ENCODE measurements at places on chromosomes 3 and 15.

DNA sequence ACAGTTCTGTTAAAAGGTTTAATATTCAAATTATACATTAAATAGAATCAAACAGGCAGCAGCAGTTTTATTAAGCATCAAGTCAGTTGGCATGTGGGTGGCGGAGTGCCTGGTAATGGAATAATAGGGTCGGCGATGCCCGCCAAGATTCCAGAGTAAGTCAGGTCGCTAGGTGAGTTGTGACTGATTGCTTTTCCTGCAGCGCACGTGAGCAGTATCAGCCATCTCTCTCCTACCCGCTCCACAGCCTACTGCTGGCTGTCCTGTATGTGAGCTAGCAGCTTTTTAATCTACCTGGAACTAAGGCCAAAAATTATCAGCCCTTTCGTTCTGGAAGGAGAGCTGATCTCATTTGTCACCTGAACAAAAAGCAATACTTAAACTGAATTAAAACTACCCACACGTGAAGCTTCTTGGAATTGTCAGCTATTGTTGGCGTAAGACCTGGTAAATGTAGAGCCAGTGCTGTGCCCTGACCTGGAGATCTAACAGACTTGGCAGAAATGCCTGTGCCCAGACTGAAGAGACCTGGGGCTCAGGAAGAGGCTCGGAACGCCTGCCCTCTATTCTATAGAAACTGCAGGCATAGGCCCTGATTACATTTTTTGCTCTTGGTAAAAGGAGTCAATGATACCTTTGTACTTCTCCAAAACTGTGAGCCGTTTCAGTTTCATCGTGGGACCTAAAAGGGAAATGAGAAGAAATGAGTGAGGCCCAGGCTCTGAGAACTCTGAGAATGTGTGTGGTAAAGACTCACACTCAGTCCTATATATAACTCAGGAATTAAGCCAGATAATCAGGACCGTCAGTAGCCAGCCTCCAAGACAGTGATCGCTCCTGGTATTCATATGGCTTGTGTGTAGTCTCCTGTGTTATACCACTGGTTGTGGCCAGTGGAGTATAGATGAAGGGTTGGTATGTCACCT lies 21.9 kb downstream of the IDH3A start:
- DNase-seq, result no peak

- DNase-seq, result no peak
These were observed 112.1 kb upstream of the ICE2 start for GRCh38 chr15:60590935-60591495.

DNA sequence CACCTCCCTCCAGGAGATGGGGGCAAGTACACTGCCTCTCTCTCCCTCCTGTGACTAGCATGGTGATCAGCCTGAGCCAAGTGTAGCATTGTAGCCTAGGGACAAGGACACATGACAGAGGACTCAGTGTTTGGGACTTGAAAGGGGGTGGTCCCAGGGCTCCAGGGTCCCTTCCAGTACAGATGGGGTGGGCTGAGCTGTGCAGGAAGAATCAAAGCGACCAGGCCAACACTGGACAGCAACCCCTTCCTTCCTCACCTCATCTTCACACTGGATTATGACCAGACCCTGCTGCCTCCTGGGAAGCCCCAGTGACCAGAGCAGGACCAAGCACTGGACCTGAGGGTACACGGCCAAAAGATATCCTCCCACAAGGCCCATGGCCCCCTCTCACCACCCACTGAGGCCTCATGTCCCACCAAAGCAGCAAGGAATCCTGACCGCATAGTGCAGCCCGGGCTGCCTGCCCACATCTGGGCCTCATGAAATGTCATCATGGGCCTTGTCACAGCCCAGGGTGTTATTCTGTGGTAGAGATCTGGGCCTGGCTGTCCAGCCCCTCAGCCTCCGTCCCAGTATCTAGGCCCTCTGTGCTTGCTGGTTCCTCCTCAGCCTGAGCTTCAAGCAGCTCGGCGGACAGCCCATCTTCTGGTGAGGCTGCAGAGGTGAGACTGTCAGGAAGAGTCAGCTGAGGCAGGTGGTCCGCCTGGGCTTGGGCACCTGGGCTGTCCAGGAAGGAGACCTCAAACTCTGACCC lies 9.5 kb downstream of the GORASP1 start:
- DNase-seq, result no peak

DNA sequence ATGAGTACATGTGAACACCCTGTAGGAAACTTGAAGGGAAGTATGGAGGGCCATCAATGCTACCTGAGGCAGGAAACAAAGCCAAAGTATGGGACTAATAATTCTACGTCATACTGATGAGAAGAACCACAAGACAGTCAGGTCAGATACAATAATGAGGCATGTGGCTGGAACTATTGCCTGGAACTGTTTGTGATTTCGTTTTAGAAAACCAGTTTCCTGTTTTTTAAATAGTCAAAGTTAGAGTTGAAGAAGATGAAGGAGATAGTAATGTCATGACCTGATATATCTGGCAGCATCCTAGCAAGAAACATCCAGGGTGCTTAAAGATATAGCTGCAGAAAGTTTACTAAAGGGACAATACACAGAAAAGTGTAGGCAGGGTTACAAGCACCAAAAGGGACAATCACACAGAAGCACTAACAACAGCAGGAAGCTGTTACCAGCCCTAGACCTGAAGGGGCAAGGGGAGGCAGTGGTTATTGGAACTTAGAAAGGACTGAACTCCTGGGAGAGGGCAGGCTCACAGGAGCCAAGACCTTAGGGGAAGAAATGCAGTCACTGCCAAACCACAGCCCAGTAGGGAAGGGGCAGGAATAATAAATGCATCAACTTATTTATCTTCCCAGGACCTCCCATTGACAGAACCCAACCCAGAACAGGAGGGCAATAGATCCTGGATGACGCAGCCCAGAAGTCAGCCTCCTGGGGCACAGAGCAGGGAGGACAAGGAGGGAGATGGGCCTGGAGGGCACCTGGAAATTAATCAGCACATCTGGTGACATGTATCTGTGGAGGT lies 302.1 kb upstream of the STT3B start:
- no peak for DNase-seq

GRCh38 chr3:114558271-114558670 lies 264.4 kb downstream of the TIGIT start:
- no peak for DNase-seq

DNA sequence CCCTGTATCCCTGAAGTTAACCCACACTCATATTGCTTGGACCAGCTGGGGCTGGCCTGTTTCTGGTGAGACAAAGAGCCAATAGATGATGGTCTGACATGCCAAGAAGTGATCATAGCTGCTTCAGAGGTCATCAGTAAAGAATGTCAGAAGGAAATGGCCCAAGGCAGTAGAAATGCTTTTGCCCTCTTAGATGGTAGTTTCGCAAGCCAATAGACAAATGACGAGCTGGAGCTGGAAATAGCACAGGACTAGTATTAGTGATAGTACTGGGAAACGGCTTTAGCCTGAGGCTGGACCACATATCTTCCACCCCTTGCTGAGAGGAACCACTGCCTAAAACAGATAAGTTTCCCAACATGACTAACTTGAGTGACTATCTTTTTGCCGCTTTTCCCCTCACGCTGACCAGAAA lies 176.1 kb upstream of the THBS1 start:
- no peak for DNase-seq

DNA sequence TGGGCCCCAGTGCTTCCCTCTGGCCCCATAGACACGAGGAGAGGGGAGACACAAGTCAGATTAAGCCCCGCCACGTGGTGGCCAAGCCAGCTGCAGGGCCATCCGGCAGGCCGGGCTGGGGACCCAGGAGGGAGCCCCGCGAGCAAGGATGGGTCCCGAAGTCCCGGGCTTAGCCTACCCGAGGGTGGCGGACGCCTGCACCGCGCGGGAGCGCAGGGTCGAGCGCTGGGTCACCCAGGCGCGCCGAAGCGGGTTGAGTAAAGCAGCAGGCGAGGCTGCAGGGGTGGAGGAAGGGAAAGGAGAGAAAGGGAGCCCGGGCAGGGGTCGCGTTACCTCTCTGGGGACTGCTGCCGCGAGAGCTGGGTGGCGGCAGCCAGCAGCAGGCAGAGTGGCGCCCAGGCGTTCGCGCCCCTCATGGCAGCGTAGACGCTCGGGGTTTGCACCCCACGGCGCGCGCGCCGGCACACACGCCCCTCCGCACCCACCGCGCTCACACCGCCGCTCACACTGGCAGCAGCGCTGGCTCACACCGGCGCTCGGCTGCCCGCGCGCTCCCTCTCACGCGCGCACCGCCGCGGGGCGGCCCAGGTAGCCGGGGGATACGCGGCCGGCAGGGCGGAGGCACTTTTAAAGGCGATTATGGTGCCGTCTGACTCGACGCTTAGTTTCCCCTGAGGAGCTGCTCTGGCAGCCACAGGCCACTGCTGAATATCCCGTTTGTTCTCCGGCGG lies at the start of gene PCOLCE2:
Gene PCOLCE2, minus strand, starts transcription at position 603 of the 731 bp plus-strand sequence. Its CDS starts 187 bp downstream, at position 416.
- DNase-seq, result no peak

DNA sequence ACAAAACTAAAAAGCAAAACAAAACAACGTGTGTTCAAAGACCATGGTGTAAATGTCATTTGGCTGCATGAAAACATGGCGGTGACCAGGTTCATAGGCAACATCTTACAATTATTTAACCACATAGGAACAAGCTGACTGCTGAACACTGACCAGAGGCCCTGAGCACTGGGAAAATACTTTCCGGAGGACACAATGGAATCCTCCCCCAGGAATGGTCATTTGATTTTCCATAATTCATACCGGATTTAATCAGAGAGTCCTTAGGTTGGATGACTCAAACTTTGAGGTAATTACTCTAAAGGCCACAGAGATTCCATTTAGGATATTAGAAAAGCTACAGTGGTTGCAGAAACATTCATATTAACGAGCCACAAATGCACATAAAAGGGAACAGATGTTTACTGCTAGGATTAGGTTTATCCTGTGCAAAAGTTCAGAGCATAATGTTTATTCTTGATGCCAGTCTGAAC lies 254.7 kb downstream of the NR1D2 start:
- DNase-seq, result no peak

DNA sequence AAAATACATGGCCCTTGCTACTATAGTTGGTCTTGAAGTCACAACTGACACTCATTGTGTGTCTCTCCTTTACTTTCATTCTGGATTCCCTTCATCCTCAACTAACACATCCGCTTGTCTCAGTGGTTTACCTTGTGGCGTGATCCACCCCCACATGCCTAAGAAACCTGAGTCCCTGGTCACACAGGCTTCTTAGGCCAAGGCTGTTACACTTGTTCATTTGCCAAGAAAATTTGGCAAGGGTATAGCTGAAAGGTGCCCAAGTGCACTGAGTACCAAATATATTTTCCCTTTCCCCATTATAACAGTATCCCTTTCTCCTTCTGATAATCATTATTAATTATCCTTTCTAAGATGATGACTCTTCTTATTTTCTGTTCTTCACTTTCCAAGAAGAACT lies 207.6 kb upstream of the STAC start:
- no peak for DNase-seq

GRCh38 chr3:196111939-196112386 lies 30.1 kb upstream of the TFRC start:
- DNase-seq, result no peak

Measured in stimulated activated CD8-positive, alpha-beta memory T cell treated with anti-CD3 and anti-CD28 coated beads, Interleukin-4, amount 100 ng/mL, for 4 hours (primary cell).